ENCODE measurements at places on chromosomes 13 and 19. TPM values are rescaled to one million over a fixed set of nuclear protein-coding genes. Genes with fewer than 3 reads are reported as not detected.

Gene WASF3
- 9.3 TPM for total RNA-seq

Gene RNF113B
- total RNA-seq: not detected

Gene ZNF420
- total RNA-seq: 3.5 TPM

Gene PSG7
- total RNA-seq: not detected

Gene GRK1
- total RNA-seq: not detected

Gene CYP4F12
- 0.66 TPM for total RNA-seq

Gene SLC5A5
- total RNA-seq: 0.16 TPM

Gene KIR2DL4
- total RNA-seq: not detected

Gene CAMSAP3
- total RNA-seq: 25.5 TPM

Gene NAPSA
- 3.2 TPM for total RNA-seq

Gene SLC6A16
- 3.6 TPM for total RNA-seq

Gene CCDC169
- 0.31 TPM for total RNA-seq

Gene ZNF491
- total RNA-seq: 1.9 TPM

Gene MISP
- total RNA-seq: 1.3 TPM

Gene DHX34
- total RNA-seq: 5.7 TPM

Gene NLRP8
- total RNA-seq: not detected

Gene TNFRSF19
- total RNA-seq: 14.1 TPM

Gene KIR2DL3
- total RNA-seq: not detected

Gene CGB8
- total RNA-seq: not detected

Gene THSD8
- 3.9 TPM for total RNA-seq

Gene FCHO1
- 1.6 TPM for total RNA-seq

Gene ATXN8OS
- not detected for total RNA-seq

Gene SIAH3
- 0.03 TPM for total RNA-seq

Gene PABPC3
- 0.06 TPM for total RNA-seq

Gene BEST2
- total RNA-seq: not detected

Gene HPN
- 129 TPM for total RNA-seq

Gene TEX101
- not detected for total RNA-seq

Gene LILRB1
- total RNA-seq: 0.51 TPM

Gene MISP3
- total RNA-seq: 6.4 TPM

Gene SULT2A1
- not detected for total RNA-seq

Gene LILRA1
- total RNA-seq: 0.89 TPM

Gene CRB3
- 26.9 TPM for total RNA-seq

Gene PCDH9
- total RNA-seq: 1.8 TPM

Gene PDX1
- total RNA-seq: 13.8 TPM

Gene CRTC1
- total RNA-seq: 7.9 TPM

Gene MED29
- total RNA-seq: 19.3 TPM

Gene KLK8
- total RNA-seq: not detected

Gene NLRP9
- not detected for total RNA-seq

Gene GTF2F1
- 28.5 TPM for total RNA-seq

Gene APOC4
- total RNA-seq: not detected

Gene ZSCAN1
- 0.34 TPM for total RNA-seq

Gene USHBP1
- total RNA-seq: 1.9 TPM
